Endothelial cell (in vitro differentiated cells): ENCODE measurements at places on chromosomes 3 and 15.

DNA sequence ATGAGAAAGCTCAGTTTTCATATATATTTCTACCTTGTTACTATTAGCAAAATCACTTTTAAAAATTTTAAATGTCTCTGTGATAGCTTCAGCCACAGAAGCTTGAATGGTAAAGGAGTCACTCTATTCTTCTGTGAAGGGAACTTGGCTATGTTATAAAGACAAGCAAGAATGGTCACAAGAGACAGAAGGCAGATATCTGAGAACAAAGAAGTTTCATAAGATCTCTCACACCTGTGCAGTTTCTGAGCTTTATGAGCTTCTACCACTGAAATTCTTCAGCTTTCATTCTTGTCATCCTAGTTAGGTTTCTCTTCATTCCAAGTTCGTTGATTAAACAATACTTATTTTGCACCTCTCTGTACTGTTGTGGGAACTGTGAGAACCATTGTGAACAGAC lies 853.4 kb downstream of the IGSF11 start:
- no peak for DNase-seq

GRCh38 chr15:61220125-61220524 lies 9.0 kb downstream of the RORA start:
- DNase-seq = no peak

- DNase-seq = no peak
Measured at GRCh38 chr3:162295323-162295983, 798.8 kb downstream of the OTOL1 start.

DNA sequence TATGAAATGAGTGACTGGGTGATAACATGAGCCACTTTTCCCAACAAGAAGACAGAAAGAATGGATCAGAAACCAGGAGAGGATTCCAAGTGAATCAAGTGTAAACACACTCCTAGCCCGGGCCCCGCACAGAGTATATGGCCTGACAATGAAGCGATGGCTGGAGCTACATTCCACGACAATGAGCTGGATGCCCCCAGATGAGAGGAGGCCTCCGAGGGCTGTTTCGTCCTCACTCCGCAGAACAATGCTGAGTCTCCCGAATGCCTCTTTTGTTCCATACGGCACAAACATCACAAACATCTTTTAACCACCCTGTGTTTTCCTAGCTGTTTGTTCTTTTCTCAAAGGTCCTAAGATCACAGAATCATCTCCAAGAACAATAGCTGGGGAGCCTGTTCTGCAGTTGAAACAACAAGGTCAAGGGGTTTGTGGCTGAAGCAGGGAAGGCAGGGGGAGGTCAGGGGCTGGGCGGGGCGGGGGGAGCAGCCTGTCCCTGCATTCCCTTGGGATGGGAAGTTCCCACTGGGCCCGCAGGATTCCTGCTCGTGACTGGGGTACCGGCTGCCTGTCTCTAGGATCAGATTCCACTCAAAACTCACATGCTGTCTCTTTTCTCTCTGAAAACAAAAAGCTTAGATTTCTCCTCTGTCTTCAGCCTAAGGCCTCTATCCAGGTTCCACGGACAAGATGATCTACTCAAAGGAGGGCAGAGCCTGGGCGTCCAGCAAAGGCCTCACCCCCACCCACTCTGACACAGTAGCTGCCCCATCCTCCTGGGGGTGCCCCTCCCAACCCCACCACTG lies 151.3 kb downstream of the XXYLT1 start:
- DNase-seq = peak; percentile 45

DNA sequence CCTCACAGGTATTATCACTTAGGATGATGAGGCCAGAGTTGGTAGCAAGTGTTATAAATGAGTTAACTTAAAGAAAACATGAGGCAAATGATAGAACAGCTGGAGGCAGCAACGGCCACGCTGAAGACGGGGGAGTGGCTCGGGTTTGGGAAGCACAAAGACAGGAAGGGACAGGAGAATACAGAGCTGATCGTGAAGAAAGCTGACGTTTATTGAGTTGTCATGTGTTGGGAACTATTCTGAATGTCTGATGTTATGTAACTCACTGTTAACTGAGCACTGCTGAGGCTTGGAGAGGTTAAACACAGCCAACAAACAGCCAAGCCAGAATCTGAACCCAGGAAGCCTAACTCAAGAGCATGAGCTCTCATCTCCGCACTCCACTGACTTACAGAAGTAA lies 42.3 kb downstream of the FGD5 start:
- DNase-seq = peak; percentile 30

GRCh38 chr15:84661001-84661400 lies 3.0 kb upstream of the NMB start:
- no peak for DNase-seq

DNA sequence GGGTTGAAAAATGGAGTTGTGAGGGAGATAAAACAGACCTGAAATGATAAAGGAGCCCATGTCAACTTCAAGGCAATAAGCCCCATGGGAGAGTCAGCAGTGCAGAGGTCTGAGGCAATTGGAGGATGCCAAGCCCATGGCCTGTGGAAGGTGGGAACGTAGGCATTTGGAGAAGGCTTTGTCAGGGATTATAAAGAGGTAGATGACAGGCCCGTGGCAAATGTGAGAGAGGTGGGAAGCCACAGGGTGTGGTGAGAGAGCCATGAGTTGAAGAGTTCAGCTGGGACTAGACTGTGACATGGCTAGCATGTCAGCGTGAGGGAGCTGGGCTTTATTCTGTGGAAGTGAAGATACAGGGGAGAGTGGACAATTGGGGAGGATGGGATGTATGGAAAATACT lies 35.4 kb downstream of the MFSD1 start:
- DNase-seq = no peak

- DNase-seq = no peak
Measured at GRCh38 chr15:48644467-48644826, 1.1 kb downstream of the FBN1 start.

DNA sequence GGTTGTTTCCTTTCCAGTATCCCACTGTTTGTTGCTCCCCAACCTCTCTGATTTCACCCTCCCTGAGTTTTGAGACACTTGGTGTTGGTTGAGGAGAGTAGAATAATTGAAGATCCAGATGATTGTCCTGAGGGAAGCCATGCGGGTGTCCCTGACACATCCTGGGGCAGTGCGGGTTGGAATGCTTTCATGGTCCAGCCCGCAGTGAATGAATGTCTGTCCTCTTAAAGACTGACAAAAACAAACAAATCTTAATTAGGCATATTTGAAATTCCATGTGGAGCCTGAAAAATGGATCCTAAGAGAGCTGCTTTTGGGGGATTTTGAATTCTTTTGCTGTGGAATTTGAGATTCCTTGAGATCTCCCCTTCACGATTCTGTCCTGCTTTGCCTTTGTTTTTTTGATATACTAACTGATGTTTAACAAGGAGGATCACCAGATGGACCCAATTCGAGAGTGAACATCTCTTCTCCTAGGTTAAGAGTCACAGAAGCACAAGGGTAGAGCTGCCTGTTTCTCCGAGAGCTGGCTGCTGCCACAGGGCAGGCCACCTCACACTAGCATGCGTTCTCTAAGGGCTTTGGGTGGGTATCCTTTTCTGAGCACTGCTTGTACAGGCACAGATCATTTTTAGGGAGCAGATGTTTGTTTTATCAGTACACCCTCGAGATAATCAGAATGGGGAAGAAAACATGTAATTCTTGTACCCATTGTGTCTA lies 47.4 kb downstream of the GPR171 start:
- DNase-seq = no peak

DNA sequence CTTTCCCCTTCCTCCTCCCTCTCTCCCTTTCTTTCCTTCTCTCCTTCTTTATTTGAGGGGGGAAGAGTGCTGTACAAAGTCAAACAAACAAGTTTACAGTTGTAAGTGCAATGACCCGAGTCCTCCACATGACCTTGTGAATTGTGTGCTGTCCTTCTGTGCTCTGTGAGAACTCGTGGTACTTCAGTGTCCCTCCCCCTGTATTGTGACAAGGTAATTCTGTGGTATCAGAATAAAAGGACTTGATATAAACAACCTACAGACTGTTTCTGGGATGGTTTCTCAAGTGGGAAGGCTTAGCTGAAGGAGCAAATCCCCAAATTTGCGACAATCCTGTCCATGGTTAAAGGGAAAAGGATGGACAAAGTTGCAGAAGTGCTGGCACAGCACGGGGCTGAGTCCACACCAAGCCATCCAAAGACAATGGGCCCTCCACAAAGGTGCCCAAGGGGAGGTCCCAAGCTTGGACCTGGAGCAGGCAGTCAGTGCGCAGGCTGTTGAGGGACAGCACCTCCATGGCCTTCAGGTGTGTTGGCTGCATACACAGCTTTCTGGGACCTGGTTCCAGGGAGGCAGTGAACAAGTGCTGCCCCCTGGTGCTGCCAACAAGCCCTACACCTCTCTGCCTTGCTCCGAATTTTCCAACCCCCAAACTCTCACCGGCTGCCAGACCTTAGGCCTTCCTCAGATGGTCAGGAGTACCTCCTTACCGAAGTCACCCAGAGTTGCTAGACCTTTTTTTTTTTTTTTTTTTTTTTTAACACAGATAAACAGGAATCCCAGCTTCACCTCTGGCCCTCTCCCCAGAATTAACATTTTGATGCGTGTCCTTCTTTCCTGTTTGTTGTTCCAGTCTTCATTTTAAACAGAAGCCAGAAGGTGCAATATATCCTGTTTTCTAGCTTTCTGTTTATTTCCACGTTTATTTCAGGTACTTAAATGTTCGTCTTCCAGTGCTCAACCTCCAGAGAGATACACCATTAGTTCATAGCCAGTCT lies 2.6 kb upstream of the APEH start:
- peak; percentile 78 for DNase-seq

DNA sequence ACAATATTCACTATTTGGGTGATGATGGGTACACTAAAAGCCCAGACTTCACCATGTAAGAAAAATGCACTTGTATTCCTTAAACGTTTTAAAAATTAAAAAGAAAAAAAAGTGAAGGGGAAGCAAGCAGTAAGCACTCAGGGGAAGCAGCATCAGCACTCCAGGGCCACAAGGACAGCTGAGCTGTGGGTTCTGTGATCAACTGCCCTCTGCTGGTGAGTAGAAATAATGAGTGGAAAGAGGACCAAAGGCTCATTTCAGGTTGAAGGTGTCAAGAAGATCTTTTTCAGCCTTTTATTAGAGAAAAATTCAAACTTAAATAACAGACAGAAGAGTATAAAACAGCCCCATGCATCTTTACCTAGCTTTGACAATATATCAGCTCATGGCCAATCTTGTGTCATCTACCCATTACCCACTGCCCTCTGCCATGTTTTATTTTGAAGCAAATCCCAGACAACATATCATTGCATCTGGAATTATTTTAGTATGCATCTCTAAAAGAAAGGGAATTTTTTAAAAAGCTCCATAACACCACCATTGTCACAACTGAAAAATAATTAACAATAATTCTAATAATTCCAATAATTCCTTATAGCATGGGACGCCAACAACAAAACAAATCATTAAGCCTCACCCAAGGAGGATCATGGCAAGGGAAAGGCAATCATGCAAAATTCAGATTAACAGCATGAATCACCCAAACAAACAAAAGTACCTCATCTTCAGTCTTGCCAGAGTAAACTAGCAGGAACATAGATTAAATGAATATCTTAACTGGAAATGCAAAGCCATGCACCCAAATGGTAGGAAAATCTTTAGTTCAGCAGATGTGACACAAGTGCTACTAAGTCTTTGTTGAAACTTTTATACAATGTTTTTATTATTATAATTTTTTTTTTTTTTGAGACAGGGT lies 42.5 kb downstream of the TAMM41 start:
- peak; percentile 25 for DNase-seq

DNA sequence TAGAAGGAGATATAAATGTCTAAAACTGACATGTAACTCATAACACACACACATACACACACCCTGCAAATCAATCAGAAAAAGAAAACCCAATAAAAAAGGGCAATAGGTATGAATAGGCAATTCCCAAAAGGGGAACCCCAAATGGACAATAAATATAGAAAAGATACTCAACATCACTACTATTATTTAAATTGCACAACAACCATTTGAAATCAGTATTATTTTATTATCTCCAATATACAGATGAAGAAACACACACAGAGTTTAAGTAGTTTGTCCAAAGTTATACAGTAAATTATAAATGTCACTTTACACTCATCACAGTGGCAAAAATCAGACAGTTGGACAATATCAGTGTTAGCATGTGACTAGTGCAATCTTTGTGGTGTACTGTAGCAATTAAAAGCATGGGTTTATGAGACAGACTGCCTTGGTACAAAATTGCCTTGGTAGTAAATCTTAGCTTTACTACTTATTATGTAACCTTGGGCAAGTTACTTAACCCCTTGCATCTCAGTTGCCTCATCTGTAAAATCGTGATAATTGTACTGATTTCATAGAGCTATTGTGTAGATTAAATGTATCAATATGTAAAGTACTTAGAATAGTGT lies 3.4 kb upstream of the FSTL1 start:
- DNase-seq = no peak

- DNase-seq = no peak
Measured at GRCh38 chr3:31932990-31933389, 48.1 kb downstream of the OSBPL10 start.

GRCh38 chr15:38377636-38378035 lies 76.3 kb upstream of the FAM98B start:
- no peak for DNase-seq

- no peak for DNase-seq
Measured at GRCh38 chr15:48939648-48940047, 24.1 kb downstream of the SHC4 start.

DNA sequence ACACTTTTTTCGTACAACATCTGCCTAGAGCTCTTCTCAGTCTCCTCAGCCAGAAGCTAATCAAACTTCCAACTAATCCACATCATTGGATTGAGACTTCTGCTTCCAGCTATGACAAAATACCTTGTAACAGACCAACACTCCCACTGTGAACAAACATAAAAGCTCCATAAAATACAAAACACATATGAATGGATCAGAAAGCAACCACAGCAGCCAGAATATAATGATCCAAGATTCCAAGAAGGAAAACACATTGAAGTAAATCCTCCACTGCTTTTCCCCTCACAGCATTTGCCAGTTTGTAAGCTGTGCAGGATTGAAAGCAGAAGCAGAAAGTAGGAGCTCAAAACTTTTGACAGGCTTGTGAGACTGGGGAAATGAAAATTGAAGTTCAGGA lies 863.2 kb downstream of the TUSC7 start:
- DNase-seq = no peak

GRCh38 chr15:88651971-88652370 lies 13.2 kb downstream of the ISG20 start:
- no peak for DNase-seq

- DNase-seq = no peak
Measured at GRCh38 chr3:65939801-65940246, 98.9 kb downstream of the MAGI1 start.

DNA sequence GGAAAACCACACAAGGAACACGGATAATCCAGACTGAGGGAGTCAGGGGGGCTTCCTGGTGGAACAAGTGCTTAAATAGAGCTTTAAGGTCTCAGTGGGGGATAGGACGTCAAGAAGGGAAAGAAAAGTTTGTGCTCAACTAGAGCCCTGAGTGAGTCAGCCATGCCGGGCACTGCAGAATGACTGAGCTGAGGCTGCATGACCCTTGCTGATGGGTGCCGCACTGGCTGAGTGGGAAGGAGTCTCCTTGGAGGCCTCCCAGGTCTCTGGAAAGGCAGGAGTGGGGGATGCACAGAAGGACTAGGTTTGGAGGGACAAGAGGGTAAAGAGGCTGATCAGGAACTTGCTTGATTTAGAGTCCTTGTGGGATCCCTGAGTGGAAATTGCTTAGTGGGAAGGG lies 150.3 kb downstream of the RPLP1 start:
- DNase-seq = no peak
